ENCODE measurements at places on chromosomes 1 and 21.

DNA sequence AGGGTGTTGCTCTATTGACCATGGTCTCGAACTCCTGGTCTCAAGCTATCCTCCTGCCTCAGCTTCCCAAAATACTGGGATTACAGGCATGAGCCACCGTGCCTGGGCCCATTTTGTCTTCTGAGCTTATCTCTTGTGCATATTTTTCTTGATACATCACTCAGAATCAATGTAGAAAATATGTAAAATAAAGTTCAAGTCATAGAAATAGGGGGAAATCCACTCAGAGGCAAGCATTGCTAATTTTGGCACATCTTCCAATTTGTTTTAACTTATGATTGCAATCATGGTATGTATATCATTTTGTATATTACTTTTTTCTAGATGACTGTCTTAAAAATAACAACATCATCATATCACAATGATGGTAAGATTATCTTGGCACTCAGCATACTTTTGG lies 21.6 kb downstream of the RIT1 start:
- DNase-seq, result no peak

DNA sequence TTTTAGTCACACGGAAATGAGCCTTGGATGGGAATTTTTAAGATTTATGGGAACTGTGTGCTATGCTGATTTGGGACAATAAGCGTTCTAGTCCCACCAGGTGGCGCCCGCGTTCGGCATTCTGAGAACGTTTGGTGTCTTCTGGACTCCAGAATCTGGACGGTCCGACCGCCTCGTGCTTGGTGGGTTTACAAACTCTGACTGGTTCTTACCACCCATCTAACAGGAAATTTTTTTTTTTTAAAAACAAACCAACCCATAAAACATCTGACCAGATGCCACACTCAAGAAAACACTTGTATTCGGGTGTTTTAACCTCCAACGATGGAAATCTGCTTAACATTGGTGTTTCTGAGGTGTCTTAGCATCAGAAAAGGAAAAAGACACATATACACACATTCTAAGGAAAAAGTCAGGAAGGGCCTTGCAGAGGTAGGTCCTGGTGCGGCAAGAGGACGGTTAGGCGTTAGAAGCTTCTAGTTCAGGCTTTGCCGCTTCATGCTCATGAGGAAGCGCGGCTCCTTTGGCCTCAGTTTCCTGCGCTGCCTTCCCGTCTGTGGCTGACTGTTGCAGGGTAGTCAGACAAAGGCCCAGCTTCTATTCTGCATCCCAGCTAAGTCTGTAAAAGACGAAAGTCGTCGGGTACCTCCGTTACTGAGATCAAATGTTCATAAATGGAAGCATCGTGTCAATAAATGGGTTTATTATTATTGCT lies 814 bp upstream of the DYRK3 start:
- DNase-seq, result peak; percentile 87

DNA sequence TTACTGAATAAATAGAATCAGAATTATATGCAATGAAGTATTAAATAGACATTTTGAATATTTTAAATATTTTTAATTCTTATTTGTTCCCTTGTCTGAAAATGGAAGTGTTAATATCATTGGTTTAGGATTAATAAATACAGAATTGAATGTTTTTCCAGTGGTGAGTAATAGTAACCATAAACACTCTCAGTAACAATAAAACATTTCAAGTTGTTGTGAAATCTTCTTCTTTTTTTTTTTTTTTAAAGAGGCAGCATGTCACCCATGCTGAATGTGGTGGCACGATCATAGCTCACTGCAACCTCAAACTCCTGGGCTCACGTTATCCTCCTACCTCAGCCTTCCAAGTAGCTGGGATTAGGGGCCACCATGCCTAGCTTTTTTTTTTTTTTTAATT lies 86.2 kb upstream of the ZBTB18 start:
- DNase-seq, result no peak

DNA sequence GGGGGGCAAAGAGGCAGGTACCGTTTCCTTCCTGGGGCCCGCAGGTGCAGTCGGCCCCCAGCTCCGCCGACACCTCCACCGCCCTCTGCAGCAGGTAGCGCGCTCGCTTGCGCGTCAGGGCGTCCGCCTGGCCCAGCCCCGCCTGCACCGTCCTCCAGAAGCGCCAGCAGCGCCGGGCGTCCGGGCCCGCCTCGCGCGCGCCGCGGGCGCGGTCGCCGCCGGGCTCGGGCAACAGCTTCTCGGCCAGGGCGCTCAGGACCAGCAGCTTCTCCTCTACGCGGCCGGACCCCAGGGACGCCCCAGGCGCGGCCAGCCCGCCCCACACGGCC lies 863 bp downstream of the TARBP1 start:
- DNase-seq, result peak; percentile 73

DNA sequence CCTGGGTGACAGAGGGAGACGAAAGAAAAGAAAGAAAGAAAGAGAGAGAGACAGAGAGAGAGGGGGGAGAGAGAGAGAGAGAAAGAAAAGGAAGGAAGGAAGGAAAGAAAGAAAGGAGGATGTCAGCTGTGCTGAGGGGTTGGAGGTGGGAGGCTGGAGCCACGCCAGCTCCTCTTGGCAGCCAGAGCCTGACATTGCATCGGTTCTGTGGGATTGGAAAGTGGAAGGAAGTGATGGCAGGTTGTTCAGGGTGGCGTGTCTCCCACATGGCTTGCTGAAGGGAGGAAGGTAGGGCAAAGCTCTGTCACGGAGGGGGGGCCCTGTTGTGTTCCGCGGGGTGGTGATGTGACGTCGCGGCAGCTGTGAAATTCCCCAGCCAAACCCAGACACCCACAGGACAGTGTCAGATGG lies 30.7 kb downstream of the EIF2D start:
- no peak for DNase-seq

DNA sequence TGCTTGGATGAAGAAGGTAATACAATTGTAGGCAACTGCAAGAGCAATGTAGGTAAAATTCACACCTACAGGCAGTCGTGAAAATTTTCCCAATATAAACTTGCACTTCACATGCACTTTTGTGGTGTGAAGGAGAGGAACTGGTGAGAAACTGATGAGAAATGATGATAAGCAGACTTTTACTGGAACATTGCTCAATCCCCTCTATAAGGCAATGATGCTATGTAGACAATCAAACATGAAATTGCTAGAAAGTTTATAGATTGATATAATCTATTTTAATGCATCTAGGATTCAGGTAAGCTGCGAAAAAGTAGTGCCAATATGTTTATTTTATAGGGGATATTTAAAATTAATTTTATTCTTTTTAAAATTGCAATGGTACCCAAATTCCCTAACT lies 802.2 kb downstream of the KCNT2 start:
- DNase-seq, result no peak

DNA sequence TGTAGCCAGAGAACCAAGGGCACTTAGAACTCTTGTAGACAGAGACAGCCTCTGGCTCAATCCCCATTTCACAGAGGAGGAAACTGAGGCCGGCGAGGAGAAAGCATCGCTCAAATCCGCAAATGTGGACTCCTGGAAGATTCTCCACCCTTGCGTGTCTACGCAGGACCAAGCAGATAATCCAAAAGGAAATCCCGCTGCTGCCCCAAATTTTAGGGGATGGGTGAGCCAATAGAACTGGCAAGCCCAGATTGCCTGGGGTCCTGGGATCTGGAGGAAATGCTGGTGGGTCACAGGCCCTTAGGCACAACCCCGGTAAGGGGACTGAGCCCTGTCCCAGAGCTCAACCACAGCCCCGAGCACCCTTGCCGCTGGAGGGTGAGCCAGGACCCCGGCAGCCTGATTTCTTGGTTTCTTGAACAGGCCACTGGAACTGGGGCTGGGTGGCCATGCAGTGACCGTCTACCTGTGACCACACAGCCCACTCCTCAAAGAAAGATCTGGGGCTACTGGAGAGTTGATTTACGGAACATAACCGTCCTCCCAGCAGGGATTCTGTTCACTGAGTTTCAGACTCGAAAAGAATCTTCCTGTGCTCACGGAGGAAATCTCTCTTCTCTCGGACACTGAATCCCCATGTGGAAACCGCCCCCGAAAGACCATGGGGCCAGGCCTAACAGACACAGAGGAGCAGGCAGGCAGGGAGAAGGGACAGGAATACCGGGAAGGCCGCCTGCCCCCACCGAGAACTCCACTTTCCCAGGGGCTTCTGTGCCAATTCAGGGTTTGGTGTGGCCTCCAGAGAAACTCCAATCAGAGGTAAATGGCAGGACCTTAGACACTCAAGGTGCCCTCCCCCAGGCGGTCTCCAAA lies 238.4 kb downstream of the NPHP4 start:
- no peak for DNase-seq

- no peak for DNase-seq
Observed at GRCh38 chr1:54866801-54867716, 19.9 kb downstream of the DHCR24 start.

DNA sequence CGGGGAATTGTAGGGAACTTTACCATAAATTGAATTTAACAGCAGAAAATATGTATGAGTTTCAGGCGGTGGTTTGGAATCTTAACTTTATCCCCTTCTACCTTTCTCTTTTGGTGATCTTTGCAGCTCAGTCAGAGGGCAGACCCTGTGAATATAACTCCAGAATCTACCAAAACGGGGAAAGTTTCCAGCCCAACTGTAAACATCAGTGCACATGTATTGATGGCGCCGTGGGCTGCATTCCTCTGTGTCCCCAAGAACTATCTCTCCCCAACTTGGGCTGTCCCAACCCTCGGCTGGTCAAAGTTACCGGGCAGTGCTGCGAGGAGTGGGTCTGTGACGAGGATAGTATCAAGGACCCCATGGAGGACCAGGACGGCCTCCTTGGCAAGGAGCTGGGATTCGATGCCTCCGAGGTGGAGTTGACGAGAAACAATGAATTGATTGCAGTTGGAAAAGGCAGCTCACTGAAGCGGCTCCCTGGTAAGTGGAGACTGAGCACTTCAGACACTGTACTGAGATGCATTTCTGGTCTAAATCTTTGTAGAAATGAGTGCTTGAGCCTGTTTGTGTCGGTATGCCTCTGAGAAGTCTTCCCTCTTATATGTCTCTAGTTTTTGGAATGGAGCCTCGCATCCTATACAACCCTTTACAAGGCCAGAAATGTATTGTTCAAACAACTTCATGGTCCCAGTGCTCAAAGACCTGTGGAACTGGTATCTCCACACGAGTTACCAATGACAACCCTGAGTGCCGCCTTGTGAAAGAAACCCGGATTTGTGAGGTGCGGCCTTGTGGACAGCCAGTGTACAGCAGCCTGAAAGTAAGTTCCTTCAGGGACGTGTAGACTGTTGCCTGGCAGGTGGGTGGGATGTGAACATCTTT lies 1.5 kb downstream of the CCN1 start:
- peak; percentile 80 for DNase-seq

DNA sequence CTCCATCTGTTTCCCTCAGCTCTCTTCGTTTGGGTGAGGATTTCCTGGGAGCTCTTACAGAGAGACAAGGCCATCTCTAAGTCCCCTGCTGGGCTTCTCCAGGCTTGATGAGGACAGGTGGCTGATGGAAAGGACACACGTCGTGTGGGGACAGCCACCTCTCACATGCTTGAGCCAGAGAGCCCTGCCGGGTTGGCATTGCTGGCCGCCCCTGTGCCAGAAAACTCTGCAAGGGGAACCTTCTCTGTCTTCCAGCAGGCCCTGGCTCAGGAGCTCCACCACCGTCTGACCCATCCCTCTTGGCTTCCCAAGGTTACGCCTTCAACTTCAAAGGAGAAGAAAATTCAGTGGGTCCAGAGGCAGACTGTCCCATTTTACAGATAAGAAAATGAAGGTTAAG lies 82.8 kb downstream of the CASZ1 start:
- no peak for DNase-seq
